HCEC 1CT (cell line): ENCODE measurements at places on chromosomes 16 and 17.

DNA sequence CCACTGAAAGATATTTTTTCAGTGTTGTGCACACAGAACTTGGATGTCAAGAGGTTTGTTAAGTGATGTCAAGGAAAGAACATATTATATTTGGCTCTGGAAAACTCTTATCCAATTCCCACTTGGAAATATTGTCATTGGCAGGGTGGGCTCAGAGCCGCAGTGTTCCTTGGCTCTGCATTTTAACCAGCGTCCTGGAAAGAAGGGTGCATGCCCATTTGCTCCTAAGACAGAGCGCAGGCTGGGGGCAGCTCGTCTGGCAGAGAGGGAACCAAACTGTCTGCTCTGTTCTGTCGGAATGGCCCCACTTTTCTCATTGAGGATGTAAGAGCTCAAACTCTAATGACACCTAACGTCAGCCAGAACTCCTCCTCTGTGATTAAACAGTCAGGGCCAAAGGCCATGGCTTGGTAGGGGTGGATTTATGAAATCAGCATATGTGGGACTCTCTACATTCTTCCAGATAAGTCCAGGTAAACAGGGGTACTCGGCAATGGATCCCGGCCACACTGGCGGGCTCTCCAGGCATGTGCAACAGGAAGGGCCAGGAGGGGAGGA, 18.0 kb downstream of the SLC47A1 start:
- no peak for DNase-seq

GRCh38 chr16:82360024-82360783, 190.2 kb upstream of the MPHOSPH6 start:
- no peak for DNase-seq

DNA sequence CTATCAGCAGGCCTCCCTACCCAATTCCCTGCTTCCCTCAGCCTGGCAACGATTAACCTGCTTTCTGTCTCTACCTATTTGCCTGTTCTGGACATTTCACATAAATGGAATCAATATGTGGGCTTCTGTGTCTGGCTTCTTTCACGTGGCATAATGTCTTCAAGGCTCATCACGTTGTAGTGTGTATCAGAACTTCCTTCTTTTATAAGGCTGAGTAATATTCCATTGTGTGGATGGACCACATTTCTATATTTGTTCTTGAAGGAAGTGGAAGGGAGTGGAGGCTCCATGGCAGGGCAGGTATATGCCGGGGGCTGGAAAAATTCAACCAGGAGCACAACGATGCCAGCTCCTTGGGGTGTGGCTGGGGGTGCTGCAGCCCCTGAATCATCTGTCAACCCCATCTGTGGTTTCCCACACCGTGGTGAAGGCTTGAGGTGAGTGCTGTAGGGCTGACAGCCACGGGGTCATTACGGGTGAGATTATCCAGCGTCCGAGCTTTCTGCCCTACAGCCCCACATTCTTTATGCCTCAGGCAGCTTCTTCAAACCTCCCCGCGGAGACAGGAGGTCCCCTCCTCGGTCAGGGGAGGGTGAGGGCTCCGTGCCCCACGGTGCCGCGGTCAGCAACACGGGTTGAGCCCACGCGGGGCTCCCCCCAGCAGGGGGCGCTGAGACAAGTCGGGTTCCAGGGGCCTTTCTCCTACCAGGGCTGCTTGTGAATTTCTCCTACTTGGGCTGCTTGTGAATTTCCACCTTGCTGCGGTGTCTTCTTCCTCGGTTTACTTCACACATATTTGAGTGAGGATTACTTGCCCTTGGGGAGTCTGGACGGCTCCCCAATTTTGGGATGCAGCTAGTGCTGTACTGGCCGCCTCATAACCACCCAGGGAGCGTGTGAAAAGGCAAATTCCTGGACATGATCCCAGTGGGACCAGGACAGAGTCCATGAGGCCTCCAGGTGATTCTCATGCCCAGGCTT, 18.3 kb upstream of the WFIKKN2 start:
- peak; percentile 31 for DNase-seq

DNA sequence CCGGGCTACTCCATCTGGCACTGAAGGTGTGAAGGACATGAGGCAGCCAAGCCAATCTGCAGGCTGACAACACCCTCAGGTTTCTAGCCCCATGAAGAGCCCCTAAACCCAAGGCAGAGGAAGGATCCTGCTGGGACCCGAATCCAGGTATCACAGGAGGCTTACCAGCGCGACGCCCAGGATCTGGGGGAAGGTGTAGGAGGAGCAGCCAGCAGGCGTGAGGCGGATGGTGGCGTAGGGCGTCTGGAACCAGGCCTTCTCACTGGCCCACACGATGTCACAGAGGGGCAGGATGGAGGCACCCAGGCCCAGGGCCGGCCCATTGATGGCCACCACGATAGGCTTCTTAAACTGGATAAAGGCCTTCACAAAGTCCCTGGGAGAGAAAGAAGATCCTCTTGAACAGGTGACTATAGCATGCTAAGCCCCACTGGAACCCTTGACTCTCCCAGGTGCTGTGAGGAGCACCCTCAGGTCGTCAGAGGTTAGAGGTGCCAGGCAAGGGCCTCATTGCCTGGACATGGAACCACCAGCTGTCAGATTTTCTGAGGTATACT, 71.7 kb downstream of the DYNLRB2 start:
- no peak for DNase-seq

DNA sequence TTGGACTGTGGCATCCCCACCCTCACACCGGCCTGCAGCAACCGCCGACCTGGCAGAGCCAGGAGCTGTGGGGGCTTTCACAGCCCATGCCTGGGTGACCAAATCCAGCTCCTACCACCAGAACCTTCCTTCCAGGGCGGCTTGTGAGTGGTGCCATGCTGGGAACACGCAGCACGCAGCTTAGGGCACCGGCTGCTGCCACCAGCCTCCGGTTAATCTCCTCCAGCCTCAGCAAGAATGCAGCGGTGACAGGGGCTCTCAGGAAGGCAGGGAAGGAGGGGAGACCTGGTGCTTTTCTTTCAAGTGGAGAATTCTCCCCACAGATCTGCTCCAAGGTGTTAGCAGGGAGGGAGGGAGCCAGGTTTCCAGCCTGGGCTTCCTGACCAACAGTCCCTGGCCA, 32.3 kb upstream of the ANKRD40CL start:
- no peak for DNase-seq

GRCh38 chr16:57603115-57604024, 25.1 kb upstream of the ADGRG1 start:
- no peak for DNase-seq

DNA sequence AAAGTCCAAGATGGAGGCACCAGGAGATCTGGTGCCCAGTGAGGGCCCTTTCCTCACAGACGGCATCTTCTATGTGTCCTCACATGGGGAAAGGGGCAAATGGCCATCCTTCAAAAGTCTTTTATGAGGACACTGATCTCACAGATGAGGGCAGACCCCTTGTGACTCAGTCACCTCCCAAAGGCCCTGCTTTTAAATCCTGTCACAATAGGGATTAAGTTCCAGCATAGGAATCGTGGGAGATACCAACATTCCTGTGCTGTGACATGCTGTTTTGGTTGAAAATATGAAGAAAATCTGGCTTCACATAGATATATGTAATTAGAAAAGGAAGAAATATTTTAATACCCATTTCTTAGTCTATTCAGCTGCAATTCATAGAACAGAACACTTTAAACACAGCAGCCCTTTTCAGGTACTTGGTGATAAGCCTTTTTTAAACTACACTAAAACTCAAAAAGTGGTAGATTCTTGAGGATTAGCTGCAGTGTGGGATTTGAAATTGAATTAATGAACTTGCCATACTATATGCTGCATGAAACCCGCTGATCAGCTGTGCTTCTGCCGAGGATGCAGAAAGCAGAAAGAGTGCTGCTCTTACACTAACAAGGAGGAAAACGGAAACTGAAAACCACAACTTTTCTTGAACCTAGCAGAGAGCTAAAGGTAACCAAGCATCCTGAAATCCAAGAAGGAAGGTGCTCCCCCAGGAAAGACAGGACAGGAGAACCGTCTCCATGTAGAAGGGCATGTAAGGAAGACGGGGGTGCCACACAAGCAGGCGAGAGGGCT, 32.7 kb downstream of the VPS53 start:
- DNase-seq: peak; percentile 42

- no peak for DNase-seq
Measured at GRCh38 chr17:39755554-39756379, 18.0 kb downstream of the GRB7 start.

DNA sequence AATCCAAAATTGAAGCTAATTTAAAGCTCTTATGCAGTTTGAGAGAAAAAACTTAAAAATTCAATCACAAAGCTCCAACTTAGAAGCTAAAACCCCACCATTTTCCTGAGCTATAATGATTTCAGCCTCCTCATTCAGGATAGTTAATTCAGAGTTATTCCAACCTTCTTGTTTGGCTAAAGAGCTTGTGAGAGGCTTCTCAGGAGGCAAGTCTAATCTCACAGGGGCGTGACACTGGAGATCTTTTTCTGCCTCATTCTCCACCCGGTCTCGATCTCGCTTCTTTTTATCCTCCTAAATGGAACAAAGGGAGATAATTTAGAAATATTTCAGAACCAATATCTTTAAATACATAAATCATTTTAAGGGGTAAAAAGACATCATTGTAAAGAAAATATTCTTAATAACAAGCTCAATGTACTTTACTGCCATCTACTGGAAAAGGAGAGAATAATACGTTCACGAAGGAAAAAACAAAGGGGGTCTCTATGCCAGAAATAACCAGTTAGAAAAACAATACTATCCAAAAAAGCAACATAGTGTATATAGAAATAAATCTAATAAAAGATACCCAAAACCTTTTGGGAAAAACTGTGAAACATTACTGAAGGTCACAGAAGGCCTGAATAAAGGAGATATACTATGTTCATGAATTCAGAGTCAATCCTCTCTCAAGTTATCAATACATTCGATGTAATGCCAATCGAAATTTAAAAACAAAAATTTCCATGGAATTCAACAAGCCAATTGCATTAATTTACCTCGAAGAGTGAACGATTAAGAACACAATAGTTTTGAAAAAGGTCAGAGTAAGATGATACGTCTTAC, 13.9 kb downstream of the BRD7 start:
- DNase-seq: peak; percentile 20

GRCh38 chr16:49200223-49200820, 81.3 kb downstream of the CBLN1 start:
- no peak for DNase-seq
